ENCODE measurements at places on chromosomes 3 and 15. TPM values are rescaled to one million over a fixed set of nuclear protein-coding genes. Genes with fewer than 3 reads are reported as not detected.
A peak's percentile ranks its signal among the peaks of the same experiment; 100 is the strongest.

The DUT gene
- 89.7 TPM for polyA plus RNA-seq

- peaks cover 67% of the 10 kb centered on the region for H3K4me1 ChIP-seq
- peak overlapping the region; percentile 83 for H3K4me3 ChIP-seq
- DNase-seq = peak; percentile 30
- no peaks in the 10 kb centered on the region for H3K27me3 ChIP-seq
Observed at GRCh38 chr3:71456156-71456555, 127.4 kb downstream of the FOXP1 start.

GRCh38 chr3:46549989-46550388 is 16.1 kb downstream of the LRRC2 start:
- peaks cover 19% of the 10 kb centered on the region for H3K27me3 ChIP-seq
- H3K36me3 ChIP-seq = no peaks in the 10 kb centered on the region
- H3K27ac ChIP-seq = no peak overlapping the region
- DNase-seq = no peak

The UROC1 gene
- not detected for polyA plus RNA-seq

GRCh38 chr3:4310971-4311370 is 7.8 kb downstream of the SETMAR start:
- H3K36me3 ChIP-seq = peaks cover under 1% of the 10 kb centered on the region
- H3K27ac ChIP-seq = no peak overlapping the region
- no peak for DNase-seq
- H3K4me3 ChIP-seq = no peak overlapping the region

GRCh38 chr3:149343951-149344350 is 10.5 kb upstream of the TM4SF18 start:
- H3K4me1 ChIP-seq = no peaks in the 10 kb centered on the region

- no peak for DNase-seq
- no peak overlapping the region for H3K4me3 ChIP-seq
- H3K36me3 ChIP-seq = no peaks in the 10 kb centered on the region
- peaks cover 1% of the 10 kb centered on the region for H3K27me3 ChIP-seq
Observed at GRCh38 chr3:31815631-31816440, 165.2 kb downstream of the OSBPL10 start.

GRCh38 chr3:157956850-157957249 is 149.4 kb downstream of the SHOX2 start:
- no peak overlapping the region for H3K4me3 ChIP-seq
- no peaks in the 10 kb centered on the region for H3K36me3 ChIP-seq
- no peak overlapping the region for H3K27ac ChIP-seq
- no peak for DNase-seq

Measured in immature natural killer cell (primary cell).